ENCODE measurements at places on chromosomes 2 and 18.
A peak's percentile ranks its signal among the peaks of the same experiment; 100 is the strongest.

GRCh38 chr2:135386993-135387392 is 144.0 kb downstream of the ZRANB3 start:
- no peak for DNase-seq

GRCh38 chr2:61434314-61434713 is 36.6 kb downstream of the USP34 start:
- no peak for DNase-seq

DNA sequence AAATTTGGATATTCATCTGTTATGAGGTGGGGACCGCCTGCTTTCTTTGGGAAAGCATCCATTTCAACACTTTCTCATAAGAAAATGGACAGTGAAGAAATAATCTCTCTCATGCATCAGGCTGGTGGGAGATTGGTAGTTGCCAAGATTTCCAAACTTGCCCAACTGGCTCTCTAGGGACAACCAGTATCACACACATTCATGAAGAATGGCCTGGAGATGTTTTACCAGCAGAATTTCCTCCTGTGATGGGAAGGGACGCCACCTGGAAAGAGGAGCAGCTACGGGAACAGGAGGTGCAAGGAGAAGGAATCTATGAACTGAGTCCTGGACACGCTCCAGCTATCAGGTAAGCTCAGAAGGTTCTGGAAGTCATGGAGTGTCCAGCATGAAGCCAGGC is 39.4 kb downstream of the LIPG start:
- no peak for DNase-seq

GRCh38 chr2:29613067-29613466 is 308.3 kb downstream of the ALK start:
- no peak for DNase-seq

- no peak for DNase-seq
Observed at GRCh38 chr18:8688216-8688800, 17.0 kb upstream of the MTCL1 start.

DNA sequence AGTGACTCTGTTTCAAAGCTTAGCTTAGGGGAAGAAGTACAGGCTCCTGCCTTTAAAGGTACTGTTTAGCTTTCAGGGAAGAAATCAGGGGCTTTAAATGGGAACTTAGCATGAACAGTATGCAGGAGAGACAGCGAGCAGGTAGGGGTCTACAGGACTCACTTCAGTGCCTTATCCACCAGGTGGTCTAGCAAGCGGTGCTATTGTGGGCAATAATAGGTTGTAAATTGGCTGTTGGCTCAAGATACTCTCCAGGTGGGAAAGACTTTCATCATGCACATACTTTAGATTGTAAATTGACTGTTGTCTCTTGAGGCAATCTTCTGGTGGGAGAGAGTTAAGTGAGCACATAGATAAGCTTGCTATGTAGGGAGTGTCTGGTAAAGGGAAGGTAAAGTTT is 358.6 kb upstream of the DLGAP1 start:
- DNase-seq, result no peak

- peak; percentile 96 for DNase-seq
Observed at GRCh38 chr2:15730545-15731212, 139.0 kb downstream of the DDX1 start.

DNA sequence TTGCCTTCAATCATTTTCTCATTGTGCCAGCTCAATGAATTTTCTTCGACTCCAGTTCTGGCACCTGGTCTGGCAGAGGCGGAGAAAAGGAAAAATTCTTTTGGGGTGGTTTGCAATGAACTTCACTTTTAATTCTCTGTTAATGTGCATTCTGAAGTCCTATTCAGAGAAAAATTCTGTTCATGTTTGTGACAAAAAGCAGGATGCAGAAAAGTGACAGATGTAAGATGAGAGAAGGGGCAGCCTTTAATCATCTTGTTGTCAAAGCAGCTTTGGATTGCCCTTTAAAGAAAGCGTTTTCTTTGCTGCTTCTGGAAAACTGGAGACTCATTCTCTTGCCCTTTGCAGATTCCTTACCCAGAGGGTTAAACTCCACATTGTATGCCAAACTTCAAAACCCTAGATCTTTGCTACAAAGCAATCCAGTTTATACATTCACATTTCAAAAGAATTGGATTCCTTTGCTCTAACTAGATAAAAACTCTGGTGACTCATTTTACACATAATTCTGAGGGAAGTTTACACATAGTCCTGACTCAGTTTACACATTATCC is 94.6 kb upstream of the CAVIN2 start:
- no peak for DNase-seq

DNA sequence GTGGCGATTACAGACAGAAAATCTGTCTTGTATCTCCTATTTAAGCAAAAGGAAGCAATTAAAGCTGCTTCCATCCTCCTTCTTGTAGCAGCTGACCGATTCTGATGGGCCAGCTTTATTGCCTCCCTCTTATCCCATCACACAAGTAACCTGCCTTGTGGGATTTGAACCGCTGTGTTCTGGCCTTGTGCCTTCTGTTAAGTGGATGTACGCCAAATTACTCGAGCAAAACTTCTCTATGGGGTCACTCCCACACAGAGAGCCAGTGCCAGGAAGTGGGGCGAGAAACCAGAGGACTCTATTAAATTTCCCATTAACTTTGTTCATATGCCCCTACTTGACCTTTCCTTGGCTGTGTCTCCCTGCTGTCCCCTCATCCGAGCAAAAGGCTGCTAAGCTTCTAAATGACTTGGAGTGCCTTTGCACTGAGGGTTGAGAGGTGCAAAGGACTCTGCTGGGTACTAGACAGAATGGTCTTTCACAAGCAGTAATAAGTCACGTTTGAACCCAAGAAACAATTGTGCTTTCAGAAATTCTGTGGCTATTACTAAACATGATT is 672.5 kb downstream of the MBD2 start:
- DNase-seq, result no peak

GRCh38 chr2:214514704-214515103 is 103.8 kb downstream of the VWC2L start:
- no peak for DNase-seq

Measured in left cardiac atrium (tissue), 4 donors.